ENCODE measurements at places on chromosomes 11 and 22.

GRCh38 chr11:4680341-4680740 lies 17.3 kb downstream of the OR51E2 start:
- DNase-seq: no peak

GRCh38 chr11:64303109-64304031 lies 2.0 kb upstream of the ESRRA start:
- no peak for DNase-seq

GRCh38 chr22:41410311-41410751 lies 28.6 kb downstream of the TEF start:
- DNase-seq: no peak

GRCh38 chr11:70233962-70234361 lies 30.9 kb downstream of the FADD start:
- DNase-seq: no peak

DNA sequence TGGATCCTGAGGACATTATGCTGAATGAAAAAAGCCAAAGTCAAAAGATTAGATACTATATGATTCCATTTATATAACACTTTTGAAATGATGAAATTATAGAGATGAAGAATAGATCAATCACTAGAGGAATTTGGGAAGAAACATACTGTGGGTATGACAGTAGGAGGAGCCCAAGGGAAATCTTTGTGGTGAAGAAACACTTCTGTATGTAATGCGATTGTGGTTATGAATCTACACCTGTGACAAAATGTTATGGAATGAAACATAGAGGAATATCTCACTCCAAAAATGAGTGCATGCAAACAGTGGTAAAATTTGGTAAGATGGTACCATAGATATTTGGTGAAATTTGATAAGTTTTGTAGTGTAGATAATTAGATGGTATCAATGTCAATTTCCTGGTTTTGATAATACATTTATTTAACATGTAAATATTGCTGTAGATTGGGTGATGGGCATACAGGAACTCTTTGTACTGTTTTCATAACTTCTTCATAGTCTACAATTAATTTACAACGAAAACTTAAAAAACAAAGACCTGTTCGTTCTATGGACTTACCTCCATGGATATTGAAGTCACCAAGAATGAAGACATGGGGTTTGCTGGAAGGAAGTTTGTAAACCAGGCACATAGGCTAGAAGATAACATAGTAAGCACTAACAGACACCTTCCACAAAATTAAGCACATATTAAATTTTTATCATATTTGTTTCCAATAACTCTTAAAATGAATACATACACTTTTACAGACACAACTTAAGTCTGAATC lies 11.5 kb downstream of the MRGPRX1 start:
- no peak for DNase-seq

GRCh38 chr11:33317662-33318061 lies 60.5 kb downstream of the HIPK3 start:
- DNase-seq: no peak

- DNase-seq: peak; percentile 6
Observed at GRCh38 chr22:44024288-44024921, at the start of gene PARVB. Gene PARVB (plus strand): TSS chr22:44024302. CDS start chr22:44024340, 38 bp downstream.

- DNase-seq: no peak
Observed at GRCh38 chr11:63573881-63574855, 11.0 kb upstream of the PLAAT2 start.

- DNase-seq: no peak
Observed at GRCh38 chr11:125080531-125080911, 17.4 kb downstream of the SLC37A2 start.

GRCh38 chr11:96112192-96113128 lies 188.6 kb upstream of the MTMR2 start:
- DNase-seq: no peak

GRCh38 chr11:34823639-34824038 lies 92.5 kb downstream of the APIP start:
- DNase-seq: no peak

DNA sequence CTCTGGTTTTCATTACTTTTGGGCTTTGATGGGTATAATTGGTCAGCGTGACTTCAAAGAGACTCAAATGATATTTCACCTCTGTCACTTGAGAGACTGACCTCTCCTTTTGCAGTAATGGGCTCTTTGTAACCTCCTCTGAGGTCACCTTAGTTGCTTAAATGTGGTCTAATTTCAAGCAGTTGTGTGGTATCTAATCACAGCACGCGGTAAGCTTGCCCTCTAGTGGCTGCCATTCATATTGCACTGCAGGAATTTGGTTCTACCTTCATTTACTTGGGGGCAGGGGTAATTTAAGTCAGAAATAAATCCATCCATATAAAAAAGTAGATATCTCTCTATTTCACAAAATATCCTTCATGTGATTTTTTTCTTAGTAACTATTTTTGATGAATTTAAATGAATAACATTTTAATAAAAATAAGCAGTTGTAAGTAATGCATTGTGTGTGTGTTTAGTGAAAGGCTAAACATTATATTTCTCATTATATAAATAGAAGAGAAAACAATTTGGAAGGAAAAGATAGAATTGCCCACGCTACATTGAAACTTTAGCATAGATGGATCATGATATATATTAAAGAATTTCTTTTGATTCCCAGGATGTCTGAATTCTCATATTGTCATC lies 55.0 kb upstream of the ANO3 start:
- DNase-seq: no peak

DNA sequence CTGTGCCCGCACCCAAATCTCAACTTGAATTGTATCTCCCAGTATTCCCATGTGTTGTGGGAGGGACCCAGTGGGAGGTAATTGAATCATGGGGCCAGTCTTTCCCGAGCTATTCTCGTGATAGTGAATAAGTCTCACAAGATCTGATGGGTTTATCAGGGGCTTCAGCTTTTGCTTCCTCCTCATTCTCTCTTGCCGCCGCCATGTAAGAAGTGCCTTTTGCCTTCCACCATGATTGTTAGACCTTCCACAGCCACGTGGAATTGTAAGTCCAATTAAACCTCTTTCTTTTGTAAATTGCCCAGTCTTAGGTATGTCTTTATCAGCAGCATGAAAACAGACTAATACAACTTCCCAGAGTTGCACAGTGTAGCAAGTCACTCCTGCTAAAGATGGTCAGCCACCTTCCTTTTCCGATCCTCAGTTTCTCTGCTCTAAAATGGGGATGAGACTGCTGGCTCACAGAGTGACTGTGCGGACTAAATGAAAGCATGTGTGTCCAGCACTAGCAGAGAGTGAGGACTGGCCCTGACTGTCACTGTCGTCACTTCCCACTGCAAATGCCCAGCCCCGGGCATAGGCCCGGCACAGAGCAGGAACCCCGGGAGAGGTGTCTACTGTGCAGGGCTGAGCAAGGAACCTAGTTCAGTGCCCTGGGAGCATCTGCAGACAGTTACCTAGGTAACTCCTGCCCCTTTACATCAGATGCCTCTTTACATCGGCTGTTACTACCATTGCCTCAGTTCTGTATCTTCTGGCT lies 9.5 kb downstream of the TSKU start:
- DNase-seq: no peak

DNA sequence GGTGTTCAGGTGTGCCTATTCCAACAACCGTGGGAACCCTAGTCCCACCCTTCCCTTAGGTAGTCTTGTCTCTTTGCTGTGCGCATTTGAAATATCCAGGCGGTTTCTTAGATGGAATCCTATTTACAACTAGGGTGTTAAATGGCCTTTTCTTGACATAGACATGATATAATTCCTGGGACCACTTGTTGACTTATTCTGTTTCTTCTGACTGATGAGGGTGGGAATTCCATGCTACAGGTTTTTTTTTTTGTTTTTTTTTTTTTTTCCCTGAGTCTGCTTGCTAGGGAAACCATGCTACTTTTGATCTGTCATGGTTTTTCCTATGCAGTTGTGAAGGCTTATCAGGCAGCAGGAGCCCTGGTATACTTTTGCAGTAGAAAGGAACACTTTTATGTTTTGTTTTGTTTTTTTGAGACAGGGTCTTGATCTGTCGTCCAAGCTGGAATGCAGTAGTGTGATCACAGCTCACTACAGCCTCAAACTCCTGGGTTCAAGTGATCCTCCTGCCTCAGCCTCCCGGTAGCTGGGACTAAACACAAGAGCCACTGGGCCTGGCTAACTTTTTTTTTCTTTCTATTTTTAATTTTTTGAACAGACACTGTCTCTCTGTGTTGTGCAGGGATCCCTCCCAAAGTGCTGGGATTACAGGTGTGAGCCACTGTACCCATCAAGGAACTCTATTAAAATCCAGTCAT lies 1.5 kb downstream of the STIM1 start:
- no peak for DNase-seq

GRCh38 chr22:46432164-46433068 lies 96.9 kb downstream of the TRMU start:
- DNase-seq: no peak

GRCh38 chr11:17396598-17397310 lies 8.3 kb upstream of the KCNJ11 start:
- DNase-seq: no peak

DNA sequence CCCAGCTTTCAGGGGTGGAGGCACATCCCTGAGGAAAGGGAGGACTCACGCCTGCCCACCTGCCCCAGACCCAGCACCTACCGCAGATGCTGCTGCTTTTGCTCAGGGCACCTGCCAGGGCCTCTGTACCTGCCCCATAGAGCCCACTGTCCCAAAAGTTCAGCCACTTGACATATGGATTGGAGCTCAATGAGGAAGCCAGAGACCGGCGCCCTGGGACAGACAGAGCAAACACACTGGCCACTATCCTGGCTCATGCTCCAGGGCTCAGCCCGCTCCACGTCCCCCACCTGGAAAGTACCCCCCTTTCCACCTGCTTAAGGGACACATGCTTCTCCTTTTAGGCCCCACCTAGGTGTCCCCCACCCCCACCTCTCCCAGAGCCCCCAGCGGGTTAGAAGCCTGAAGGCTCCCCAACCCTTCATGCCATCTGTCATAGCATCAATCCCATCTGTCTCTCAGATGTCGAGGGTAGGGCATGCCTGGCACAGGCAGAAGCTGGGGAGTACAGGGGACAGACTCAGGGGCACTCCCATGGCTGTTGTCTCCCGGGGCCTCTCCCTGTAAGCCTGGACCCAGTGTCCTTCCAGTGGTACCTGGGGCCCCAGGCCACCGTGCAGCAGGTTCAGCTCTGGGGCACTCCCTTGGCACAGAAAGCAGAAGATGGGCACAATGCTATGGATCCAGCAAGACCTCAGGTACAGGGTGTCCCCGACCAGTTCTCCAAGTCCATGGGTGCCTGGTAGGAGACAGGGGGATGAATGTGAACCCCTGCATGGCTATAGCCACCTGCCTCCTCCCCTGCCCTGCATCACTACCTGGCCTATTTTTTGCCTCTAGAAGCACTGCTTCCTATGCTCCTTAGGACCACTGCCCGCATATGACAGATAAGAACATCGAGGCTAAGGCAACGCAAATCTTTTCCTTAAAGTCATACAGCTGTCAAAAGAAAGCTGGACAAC lies 2.2 kb upstream of the P2RX6 start:
- DNase-seq: no peak

DNA sequence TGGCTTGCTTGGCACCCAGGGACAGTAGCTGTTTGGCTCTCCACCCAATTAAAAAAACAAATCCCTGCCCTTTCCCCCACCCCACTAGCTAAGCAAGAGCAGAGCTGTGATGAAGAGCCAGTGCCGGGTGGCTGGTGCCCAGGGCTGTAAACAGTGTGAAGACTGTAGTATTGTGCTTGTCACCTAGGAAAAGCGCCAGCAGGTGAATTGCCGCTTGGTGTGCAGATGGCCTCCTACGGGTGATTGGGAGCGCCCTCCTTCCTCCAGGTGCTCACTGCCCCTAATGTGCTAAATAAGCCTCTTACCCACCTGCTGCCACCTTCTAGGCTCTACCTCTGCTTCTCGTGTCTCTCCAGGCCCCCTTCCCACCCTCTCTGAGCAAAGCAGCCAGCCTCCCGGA lies 18.4 kb upstream of the RAPSN start:
- DNase-seq: no peak

GRCh38 chr22:45211848-45212247 lies 28.8 kb downstream of the KIAA0930 start:
- no peak for DNase-seq

GRCh38 chr11:43138621-43139140 lies 173.1 kb upstream of the API5 start:
- no peak for DNase-seq

DNA sequence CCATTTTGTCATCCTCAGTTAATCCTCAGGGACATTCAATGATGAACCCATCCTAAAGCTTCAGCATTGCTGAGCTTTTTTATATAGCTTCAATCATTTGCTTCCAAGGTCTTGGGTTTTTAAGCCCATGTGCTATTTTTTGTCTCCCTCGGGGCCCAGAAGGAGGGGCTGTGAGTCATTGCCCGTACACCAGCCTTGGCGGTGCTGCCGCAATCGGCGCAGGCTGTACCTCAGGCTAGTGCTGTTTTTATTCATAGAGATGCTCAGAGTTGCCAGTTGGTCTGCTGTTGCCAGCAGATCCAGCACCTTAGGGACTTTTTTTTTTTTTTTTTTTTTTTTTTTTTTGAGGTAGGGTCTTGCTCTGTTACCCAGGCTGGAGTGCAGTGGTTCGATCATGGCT lies 35.5 kb downstream of the ACO2 start:
- DNase-seq: no peak

DNA sequence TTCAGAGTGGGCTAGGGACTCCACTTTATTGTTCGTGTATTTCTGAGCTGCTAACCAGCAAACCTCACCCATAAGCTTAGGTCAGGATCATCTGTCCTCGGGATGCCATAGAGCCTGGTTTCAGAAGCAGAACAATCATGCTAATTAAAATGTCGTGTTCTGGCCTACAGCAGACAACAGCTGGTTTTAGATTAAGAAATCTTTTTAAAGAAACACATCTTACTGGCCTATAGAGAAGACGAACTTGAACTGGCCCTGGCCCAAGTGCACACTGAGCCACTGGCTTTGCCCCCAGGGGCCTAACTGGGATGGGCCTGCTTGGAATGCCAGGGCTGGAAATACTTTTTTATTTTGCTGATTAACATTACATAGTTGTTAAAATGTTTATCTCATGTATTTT lies 63.2 kb downstream of the ALX4 start:
- DNase-seq: no peak

DNA sequence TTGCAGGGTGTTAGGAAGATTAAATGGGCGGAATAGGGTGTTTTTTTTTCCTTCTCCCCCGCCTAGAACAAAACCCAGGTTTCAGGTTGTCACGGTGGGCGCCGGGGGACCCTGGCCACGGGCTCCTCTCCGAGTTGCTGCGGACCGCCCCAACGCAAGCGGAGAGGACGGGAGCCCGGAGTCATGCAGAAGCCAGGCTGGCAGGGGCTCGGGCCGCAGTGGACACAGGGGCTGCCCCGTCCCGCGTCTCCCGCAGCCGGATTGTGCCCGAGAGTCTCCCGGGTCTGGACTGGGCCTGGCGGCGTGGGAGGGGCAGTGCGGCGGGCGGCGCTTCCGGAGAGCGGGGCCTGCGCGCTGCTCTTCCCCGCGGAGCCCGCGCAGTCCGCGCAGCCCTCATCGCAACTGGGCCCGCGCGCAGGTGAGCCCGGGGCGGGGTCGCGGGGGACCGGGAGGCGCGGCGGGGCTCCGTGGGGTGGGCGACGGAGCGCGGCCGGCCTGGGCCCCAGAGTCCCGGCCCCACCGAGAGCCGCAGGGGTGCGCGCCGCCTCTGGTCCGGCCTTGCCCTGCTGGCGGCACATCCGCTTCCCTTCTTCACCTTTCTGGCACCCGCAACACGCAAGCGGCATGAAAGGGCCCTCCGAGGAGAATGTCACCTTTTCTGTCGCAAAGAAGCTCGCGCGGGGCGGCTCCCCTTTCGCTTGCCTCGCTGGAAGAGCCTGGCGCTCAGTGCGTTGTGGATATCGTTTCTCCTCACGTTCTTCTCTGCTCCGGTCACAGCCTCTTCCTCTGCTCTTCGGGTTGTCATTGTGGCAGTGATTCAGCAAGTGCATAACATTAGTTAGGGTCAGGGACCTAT lies at the start of gene TIRAP:
TIRAP (plus strand) TSS at position 358 of the 856 bp plus-strand sequence. CDS start 7,802 bp downstream, outside the sequence.
- DNase-seq: peak; percentile 46

- no peak for DNase-seq
Observed at GRCh38 chr22:21996175-21996720, 13.7 kb upstream of the TOP3B start.
